ENCODE measurements at places on chromosomes 2 and 18.
A peak's percentile ranks its signal among the peaks of the same experiment; 100 is the strongest.

DNA sequence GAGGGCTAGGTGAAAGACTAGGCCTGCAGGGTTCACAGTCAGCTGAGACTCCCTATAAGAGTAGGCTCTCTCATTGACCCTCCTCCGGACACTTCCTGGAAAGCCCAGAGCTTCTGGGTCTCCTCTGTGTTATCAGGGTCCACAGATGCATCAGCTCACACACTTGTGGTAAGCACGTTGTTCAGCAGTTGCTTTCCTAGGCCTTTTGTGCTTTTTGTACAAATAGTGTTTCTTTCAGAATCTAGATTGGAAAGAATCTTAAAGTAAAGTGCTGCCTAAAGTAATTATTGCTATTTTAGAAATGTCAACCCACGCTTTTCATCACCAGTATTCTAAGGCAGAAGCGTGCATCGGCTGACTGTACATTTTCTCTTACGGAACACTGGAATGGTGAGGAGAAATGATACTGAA lies 15.5 kb downstream of the SLC9A2 start:
- no peak for DNase-seq

GRCh38 chr2:231640241-231640640 lies 47.6 kb downstream of the TEX44 start:
- no peak for DNase-seq

GRCh38 chr18:47404845-47405244 lies 153.4 kb upstream of the SKOR2 start:
- no peak for DNase-seq

DNA sequence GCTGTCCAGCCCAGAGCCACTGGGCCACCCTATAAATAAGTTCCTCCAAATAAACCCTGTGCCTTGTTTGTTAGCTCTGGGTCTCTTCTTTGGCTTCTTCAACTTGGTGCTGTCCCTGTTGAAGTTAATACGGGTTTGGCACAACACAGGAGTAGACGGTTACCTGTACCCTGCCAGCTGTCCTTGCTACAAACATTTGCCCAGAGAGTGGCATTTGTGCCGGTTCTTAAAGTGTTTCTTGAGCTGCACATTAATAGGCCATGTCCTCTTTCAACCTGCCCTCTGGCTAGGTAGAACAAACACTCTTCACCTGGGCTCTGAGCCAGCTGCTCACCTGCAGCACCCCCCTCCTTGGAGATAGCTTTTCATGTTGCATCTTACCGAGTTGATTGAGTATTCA lies 139.2 kb downstream of the NEDD4L start:
- no peak for DNase-seq

DNA sequence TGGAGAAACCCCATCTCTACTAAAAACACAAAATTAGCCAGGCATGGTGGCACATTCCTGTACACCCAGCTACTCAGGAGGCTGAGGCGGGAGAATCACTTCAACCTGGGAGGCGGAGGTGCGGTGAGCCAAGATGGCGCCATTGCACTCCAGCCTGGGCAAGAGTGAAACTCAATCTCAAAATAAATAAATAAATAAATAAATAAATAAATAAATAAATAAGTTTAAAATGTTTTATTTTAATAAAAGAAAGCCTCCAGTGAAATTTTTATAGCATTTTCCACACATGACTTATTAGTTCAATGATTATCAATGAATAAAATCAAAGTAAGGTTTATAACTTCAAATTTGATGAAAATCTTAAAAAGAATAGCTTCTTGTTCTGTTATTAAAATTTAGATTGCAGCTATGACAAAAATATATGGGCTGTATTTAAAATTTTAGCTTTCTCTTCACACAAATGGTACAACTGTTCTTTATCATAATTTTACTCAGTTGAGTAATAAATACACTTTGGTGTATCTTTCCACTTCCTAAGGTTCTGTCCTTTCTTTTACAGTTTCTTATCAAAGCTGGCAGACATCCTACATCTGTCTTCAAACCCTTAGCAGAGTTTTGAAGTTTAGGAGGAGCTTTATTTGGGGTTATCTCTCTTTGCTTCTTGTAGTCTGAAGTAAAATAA lies 78.4 kb upstream of the ZSWIM2 start:
- no peak for DNase-seq

GRCh38 chr2:171791361-171791760 lies 102.7 kb downstream of the SLC25A12 start:
- no peak for DNase-seq

DNA sequence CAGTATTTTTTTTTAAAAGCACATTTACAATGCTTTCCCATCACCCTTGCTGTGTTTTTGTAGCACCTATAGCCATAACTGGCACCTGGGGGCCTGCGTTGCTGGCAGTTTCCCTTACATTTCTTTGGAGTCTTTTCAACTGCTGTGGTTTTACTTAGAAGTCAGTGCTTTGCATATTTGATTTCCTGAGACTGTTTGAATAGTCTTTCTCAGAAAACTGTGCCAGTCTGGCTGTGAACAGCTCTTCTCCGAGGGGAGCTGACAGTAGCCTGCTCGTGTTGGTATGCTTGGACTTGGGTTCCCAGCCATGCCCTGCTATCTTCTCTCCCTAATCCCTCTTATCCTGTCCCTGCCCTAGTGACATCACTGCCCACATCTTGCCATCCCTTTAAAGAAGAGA lies 81.5 kb downstream of the DPP4 start:
- DNase-seq = peak; percentile 56

GRCh38 chr18:69172046-69172445 lies 228.6 kb upstream of the DOK6 start:
- DNase-seq = no peak

- DNase-seq = peak; percentile 8
Measured at GRCh38 chr2:143936848-143937722, 582.8 kb downstream of the ZEB2 start.

DNA sequence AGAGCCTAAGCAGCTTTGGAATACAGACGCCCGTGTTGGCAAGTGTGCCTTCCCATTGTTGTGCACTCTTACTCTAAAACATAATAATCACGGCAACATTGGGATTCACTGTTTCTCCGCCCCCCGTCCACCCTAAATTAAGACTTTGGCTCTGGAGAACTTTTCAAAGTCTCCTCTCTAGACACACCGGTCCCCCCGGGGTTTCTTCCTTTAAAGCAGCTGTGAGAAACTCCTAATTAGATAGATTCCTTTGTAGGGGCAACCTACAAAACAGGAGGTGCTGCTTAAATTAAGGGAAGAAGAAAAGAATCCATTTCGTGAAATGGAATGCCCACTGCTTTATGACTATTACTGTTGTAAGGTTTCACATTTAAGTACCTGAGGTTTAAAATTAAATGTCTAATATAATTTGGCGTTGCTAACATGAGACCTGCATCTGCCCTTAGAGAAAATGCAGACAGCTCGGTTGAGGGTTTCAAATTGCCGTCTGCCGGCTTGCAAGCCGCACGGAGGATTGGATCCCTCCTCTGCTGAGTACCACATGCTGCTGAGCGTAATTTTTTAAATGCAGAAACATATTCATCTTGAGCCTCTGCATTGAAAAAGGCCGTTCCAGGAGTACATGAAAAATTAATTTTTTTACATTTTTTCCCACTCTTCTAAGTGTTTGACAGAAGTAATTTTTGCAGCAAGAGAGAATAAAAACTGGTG lies 233.3 kb downstream of the GBX2 start:
- DNase-seq = no peak

GRCh38 chr18:191725-192124 lies 33.4 kb downstream of the USP14 start:
- DNase-seq = no peak

DNA sequence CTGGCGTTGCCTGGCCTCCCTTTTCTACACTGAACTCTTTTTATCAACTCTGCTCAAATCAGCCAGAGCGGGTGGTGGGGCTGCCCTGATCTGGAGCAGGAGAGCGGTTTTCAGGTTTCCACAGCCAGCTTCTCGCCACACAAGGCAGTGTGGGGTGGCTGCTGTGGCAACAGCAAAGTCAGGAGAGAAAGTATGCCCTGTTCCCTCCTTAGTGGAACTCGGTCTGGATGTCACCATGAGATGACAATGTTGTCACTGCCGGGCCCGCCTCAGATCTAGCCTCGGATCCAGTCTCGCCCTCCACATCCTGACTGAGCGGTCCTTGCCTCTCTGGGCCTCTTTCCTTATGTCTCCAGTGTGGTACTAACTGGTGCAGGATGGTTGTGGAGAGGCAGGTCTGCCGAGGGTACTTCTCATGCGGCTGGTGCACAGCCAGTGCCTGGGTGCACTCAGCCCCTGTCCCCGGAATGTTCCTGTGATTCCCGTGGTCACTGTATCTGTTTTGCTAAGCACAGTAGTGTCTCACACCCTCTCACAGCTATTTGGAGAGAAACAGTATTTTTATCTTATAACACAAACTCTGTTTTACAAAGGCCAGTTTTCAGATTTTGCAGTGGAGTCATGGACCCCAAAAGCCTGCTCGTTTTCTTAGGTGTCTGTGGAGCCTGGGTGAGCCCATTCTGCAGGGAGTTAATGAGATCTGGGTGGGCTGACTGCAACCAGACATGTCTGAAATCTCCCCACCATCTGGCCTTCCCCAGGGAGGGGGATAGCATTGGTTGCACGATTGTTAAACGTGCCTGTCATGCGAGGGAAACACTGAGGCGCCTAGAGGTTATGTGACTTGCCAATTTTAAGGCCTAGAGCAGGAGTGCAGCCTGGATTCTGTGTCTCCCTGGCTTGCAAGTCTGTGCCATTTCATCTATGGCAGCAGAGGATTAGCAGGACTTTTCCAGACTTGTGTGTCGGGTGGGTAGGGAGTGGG lies 261.1 kb upstream of the AGAP1 start:
- no peak for DNase-seq

DNA sequence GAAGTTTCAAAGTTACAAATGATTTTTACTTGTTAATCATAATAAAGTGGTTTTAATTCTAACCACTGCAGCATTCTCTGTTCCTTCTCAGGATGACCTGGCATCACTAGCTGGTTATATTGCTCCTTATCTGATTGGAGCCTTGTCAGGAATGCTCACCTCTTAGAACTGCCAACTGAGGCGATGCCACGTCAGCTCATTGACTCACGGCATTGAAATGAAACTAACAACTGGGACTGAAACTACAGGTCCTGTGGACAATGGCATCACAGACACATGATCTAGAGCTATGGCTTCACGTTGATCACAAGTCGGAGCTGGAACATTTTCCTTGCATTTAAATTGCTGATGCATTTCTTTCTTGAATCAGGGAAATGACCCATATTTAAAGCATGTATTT lies 54.9 kb upstream of the MAP2 start:
- DNase-seq = no peak

DNA sequence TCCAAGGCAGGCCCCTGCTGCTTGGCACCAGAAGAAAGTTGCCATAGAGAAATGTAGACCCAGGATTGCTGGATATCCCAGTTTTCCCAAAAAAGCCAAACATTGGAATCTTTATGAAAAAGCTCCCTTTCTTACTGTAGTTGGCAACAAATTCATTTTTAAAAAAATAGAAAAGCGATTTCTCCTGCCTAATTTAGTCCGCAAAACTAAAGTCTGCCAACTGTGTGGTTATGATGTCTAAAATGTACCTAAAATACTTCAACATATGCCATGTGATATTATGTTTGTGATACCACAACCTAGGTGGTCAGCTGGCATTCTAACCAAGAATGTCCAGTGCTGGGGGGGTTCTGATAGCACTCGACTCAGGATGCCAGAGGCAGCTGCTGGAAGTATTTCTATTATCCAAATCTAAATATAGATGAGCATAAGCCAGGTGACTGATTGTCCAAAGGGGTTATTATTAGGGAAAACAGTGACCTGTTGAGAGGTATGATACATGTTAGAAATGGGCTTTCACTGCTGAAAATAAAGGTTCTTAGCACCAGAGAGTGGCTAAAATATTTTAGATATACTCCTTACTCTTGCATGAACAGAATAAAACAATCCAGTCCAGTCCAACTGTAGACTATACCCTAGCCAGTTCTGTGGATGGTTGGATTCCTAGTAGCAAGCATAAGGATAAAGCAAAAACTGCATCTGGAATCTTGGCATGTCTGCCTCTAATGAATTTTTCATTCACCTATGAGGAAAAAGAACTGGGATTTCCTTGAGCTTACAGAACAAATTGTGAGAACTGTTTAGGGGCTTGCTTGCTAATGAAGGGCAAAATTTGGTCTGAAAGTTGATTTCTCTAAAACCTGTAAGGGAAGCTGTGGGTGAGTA lies 101.7 kb downstream of the STK39 start:
- no peak for DNase-seq

- DNase-seq = no peak
Measured at GRCh38 chr2:55885127-55885943, 38.2 kb downstream of the EFEMP1 start.

DNA sequence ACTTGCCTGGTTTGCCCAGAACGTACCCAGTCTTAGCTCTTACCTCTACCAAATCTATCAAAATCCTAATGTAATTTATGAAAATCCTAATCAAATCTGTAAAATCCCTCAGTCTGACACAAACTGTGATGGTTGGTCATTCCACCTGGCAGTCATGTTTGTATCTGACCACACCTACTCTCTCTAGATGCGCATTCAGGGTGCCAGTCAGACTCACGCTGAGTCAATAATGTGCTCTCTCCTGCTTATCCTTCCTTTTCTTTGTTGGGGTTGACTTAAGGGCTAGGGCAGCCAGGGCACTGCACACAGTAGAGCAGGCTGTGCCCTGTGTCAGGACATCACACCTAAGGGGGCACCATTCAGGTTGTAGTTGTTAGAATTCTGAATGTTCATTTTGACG lies 48.5 kb upstream of the PARD3B start:
- no peak for DNase-seq

GRCh38 chr2:117936871-117937428 lies 76.9 kb downstream of the CCDC93 start:
- no peak for DNase-seq

DNA sequence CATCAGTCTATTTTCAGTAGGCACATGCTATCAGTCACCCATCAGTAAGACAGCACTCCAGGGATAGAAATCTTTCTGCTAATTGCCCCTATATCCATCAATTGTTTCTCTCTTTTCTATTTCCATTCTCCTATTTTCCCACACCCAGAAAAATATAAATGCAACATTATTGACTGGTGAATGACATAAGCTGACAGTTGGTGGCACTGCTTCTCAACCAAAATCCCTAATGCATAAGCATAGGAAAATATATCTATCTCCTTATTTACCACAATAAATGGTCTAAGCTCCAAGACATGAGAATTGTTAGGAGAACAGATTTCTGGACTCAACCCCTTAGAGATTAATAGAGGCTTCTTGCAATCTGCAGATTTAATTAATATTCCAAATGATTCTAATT lies 64.0 kb upstream of the REG3A start:
- DNase-seq = no peak

- no peak for DNase-seq
Measured at GRCh38 chr18:65990944-65991708, 240.3 kb downstream of the CDH7 start.

Data from activated CD4-positive, alpha-beta T cell treated with anti-CD3 and anti-CD28 coated beads, Interleukin-2, amount 50 U/mL, for 4 hours (primary cell).